ENCODE measurements at places on chromosomes 3 and 15.

DNA sequence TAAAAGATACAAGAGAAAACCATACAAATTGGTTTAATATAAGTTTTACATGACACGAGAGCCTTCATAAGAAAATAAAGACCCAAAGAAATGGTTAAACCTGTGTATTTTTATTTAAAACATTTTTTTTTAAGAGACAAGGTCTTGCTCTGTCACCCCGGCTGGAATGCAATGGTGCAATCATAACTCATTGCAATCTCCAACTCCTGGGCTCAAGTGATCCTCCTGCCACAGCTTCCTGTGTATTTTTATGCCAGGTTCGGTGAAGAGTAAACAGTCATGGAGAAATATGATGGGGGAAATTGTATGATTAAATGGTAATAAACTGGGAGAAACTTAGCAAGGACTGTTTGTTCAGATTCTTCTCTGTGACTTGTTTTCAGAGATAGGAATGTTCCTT is 441.0 kb downstream of the TUSC7 start:
- no peak for DNase-seq

DNA sequence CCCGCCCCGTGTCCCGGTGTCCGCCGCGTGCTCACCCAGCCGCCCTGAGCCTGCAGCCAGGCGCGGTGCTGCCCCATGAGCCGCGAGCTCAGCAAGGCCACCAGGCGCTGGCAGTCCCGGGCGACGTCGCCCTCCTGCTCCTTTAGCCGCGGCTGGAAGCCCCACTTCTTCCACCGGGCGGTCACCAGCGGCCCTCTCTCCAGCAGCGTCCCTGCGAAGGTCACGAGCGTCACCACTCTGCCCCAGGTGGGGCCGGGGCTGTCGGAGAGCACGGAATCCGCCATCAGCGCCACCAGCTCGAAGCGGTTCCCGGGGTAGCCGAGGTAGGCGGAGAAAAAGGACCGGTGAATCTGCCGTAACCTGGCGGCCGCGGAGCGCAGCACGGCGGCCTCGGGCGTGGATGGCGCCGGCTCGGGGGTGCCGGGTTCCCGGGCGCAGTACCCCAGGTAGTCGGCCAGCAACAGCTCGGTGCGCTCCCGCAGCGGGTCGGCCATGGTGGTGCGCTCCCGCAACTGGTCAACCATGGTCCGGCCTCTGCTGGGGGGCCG is 298 bp downstream of the BCL2L10 start:
- DNase-seq: no peak

DNA sequence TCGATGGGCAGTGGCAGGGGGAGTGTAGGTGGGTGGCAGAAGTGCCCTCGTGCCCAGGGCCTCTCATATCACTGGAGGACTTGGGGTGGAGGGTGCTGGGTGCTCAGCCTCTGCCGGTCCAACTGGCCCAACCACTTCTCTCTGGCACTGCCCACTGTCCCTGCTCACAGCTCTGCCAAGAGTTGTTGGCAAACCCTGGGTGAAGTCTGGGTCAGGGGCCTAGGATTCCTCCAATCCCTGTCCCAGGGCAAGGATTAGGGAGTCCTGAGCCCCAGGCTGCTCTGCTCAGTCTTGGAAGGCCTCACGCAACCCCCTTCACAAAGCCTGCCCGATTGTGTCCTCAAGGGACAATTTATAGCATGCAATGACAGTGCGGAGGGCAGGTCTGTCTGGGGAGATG is 5.2 kb upstream of the PRKCD start:
- DNase-seq: no peak

GRCh38 chr3:134677987-134678308 is 27.1 kb upstream of the KY start:
- DNase-seq: no peak

DNA sequence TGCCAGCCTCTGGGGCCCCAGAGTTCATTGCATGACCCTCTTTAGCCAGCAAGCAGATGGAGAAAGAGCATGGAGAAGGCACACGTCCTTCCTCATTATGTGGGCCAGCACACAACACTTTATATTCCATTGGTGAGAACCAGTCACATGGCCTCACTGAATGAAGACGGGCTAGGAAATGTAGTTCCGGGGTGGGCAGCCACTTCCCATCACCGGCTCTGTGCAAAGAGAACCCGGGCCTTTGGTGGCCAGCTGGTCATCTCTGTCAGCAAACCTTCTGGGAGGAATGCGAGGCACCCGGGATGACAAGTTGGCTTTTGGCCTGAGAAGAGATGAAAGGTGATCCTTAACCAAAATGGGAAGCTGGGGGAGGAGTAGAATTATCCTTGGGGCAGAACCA is 90.2 kb upstream of the VGLL4 start:
- no peak for DNase-seq

DNA sequence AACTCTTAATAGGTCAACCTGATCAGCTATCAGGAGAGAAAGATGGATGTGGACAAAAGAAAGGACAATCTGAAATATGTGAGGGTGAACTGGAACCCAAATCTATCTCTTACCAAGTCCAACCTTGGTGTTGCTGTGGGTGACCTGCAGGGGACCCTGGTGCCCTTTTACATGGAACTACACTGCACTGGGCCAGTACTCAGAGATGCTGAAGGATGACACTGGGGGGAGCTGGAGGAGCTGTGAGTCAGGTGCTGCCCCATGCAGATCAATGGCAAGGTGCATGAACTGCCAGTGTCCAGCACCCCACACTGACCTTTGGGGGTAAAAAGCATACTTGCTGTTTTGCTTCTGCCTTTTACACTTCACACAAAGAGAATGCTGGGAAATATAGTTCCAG is 55.6 kb upstream of the TBC1D5 start:
- DNase-seq: no peak

DNA sequence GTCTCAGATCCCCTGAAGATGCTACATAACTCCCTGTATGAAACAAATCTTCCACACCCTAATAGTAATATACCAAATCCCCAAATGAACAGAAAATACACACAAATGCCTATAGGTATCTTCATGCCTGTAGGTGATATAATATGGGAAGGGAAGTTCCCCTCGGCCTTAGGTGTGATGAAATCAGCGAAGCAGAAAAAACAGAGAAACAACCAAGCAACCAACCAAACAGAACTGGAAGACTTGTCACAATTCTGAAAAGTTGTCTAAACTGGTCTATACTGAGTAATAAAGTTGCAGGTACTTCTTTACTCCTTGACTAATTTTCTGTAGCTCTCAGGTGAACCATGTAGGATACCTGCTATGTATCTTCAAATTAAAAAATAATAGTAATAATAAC is 82.2 kb upstream of the SATB1 start:
- DNase-seq: no peak

GRCh38 chr3:71319771-71320170 is 263.8 kb downstream of the FOXP1 start:
- no peak for DNase-seq

- DNase-seq: no peak
Measured at GRCh38 chr3:51585197-51585596, 46.7 kb downstream of the RAD54L2 start.

GRCh38 chr3:24363242-24363641 is 131.4 kb downstream of the THRB start:
- DNase-seq: no peak

DNA sequence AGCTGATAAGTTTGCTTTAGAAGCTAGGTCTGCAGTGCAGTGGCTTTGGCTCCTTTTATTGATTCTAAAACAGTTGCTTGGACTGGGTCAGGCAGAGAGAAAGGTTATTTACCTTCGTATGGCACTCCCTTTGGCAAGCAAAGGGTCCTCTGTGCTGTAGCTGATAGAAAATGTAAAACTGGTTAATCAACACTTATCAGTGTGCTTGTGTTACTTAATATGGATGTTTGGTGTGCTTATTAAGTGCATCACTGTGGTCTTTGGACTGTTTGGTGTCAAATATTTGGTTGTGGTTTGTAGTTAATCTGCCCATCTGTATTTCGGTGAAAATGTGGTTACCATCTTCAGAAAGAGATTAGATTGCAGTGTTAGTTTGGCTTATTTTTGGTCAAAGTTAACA is 16.0 kb downstream of the UBE2E2 start:
- DNase-seq: no peak

GRCh38 chr3:187616307-187616972 is 53.8 kb downstream of the SST start:
- DNase-seq: no peak

DNA sequence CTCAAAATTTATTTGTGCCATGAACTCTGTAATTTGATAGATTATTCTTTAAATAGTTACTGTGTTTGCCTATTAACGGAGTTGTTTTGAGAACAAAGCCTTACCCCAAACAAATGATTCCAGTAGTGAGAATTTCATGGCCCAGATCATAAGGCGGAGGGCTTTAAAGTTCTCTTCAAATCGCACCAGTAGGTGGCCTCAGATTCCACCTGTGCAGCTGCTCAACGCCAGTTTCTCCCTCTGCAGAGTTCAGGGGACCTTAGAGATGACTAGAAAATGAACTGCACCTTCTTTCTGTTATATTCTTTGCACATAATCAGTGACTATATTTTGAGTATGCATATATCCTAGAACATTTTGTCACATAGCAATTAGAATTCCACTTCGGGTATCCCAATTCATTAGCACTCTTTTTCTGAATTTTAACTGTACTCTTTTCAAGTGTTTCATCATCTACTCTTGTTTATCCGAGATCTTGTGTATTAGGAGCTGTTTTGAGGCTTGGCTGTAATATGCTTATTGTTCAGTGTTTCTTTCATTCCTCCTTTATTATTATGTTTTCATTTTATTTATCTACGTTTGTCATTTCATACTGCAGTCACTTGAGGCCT is 232.6 kb upstream of the CHRM5 start:
- no peak for DNase-seq

All from coronary artery (tissue), 2 donors.